ENCODE measurements at places on chromosomes 2 and 18.

GRCh38 chr2:179488563-179488962 lies 223.9 kb upstream of the SESTD1 start:
- DNase-seq: no peak

GRCh38 chr2:36489281-36489680 lies 108.7 kb downstream of the FEZ2 start:
- DNase-seq: peak; percentile 49

DNA sequence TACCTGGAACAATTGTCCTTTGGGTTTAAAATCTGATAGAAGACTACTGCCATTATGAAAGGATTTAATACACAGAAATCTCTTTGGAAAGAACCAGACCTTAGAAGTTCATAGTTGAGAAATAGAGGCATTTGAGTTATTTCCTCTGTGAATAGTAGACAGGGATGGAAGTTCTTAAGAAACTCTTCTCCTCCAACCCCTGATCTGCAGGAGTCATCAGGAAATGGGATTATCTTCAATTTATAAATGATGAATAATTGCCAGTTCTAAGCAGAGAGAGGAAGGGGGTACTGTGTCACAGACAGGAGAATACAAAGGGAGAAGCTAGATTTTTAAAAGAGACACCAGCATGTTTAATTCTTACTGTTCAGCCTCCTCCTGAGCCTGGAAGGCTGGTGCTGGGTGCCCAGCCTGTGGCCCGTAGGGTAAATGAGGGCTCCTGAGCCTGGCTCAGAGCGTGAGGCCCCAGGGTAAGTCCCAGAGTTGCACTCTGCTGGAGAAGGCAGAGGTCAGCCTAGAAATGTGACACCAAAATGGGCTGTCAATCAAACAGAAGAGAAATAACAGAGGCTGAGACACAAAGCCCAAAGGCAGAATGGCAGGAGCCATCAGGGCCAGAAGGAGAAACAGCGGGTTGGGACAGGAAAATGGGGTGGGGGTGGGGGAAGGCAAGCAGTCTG lies 58.2 kb upstream of the PKDCC start:
- no peak for DNase-seq

GRCh38 chr2:207506426-207506825 lies 23.3 kb upstream of the CREB1 start:
- DNase-seq: no peak

GRCh38 chr2:68632021-68632420 lies 11.4 kb upstream of the PROKR1 start:
- DNase-seq: peak; percentile 79

GRCh38 chr18:34339155-34339554 lies 114.4 kb upstream of the NOL4 start:
- DNase-seq: no peak
